Stimulated activated CD8-positive, alpha-beta memory T cell treated with anti-CD3 and anti-CD28 coated beads, Interleukin-7, amount 100 ng/mL, for 24 hours (primary cell): ENCODE measurements at places on chromosomes 5 and 9.

DNA sequence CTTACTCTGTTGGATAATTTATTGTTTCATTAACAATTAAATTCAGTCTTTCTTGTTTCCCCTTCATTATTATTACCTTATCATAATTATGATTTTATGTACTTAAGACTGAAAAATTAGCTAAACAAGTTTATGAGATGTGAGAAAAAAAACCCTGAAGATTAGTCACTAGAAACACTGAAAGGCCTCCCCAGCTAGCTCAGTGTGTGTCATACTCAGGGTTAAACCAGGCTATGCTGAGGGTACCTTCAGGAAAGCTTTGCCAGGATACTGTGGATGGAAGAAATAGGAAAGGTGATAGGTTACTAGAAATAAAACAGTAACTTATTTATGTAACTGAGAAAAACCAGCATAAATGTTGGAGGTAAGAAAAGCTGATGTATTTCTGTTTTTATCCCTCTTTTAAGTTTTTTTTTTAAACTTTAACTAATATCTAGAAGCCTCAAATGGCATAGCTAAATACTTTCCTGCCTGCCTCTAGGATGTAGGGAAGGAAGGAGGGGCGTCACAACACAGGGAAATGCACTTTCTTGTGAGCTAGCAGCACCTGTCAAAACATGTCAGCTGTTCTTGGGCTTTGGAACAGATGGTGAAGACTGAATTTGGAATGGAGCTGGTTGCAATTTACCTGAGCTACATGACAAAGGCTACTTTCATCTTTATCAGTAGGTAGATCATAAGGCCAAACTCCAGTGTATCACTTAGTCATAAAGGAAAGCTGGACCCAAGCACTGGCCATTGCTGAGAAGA lies 24.2 kb downstream of the NMRK1 start:
- no peak for DNase-seq

DNA sequence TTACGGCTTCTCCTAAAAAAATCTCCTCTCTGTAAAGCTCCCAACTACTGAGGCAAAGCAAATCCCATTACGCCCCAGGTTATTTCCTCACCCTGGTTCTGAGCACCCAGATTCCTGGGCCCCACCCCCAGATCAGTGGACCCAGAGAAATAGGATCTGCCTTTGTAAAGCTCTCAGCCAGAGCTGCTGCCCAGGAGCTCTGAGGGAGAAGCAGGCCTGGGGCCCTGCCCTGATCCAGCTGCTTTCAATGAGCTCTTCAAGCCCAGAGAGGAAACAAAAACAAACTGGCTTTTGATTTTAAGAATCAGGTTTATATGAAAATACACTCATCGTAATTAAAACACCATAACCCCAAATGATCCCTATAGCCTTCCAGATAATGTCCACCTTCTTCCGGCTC lies 124.5 kb downstream of the C5orf15 start:
- DNase-seq: no peak

- DNase-seq: no peak
These were observed 13.9 kb downstream of the TLR4 start for GRCh38 chr9:117718085-117718484.

DNA sequence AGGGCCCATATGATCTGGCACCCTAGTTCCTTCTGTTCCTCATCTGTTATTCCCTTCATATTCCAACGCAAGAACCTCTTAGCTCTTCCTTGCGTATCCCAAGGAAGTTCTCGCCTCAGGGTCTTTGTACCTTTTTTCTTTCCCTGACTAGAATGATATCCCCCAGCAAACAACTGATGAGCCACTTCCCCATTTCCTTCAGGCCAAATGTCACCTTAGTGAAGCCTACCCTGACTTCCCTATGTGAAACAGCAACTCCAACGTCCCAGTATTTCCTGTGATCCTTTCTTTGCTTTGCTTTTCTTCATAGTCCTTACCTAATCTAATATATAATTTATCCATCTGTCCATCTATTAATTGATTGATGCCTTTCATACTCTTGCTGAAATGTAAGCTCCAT lies 47.9 kb downstream of the ERCC8 start:
- DNase-seq: no peak

GRCh38 chr9:131255676-131256197 lies 20.6 kb downstream of the FAM78A start:
- DNase-seq: no peak

- DNase-seq: no peak
These were observed 607.8 kb upstream of the PTGER4 start for GRCh38 chr5:40071870-40072269.

GRCh38 chr9:4420351-4420750 lies 69.9 kb upstream of the SLC1A1 start:
- DNase-seq: no peak

DNA sequence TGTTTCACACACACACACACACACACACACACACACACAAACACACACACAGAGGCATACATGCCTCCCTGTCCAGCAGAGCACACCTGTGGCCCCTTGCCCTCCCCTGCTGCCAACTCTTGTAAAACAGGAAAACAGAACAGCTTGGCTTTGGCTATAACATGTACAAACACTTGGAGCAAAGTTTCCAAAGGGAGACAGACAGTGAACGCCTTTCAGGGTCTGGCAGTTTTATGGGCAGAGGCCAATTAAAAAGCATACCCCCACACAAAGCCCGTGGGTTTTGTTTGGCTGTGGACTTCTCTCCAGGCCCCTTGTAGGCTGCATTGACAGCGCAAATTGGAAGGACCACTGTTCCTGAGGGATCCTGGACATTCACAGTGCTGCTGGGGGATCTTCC lies 265.6 kb downstream of the PAPPA start:
- no peak for DNase-seq

- no peak for DNase-seq
These were observed 1.3 kb downstream of the SDHA start for GRCh38 chr5:219460-219863.

DNA sequence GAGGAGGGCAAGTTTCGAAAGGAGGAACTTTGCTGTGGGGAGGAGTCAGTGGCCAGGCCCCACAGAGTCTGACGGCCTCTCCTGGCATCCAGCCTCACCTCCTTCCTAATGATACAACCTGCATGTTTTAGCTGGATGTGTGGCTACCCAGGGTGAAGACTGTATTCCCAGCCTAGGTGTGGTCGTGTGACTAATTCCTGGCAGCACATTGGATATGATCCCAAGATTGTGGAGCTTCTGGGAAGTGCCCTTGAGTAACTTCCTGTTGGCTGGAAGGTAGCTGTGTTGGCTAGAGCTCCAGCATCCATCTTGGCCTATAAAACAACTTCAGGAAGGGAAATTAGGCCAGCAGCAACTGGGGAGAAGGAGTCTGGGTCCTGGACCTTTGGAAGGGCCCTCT lies 19.0 kb upstream of the LPCAT1 start:
- no peak for DNase-seq

GRCh38 chr5:76804266-76804665 lies 14.6 kb upstream of the F2RL1 start:
- DNase-seq: no peak

GRCh38 chr5:41507501-41507900 lies 2.9 kb downstream of the PLCXD3 start:
- DNase-seq: no peak

- DNase-seq: no peak
These were observed 16.7 kb upstream of the SLC28A3 start for GRCh38 chr9:84357275-84357674.

- DNase-seq: no peak
These were observed 131.3 kb downstream of the GLIS3 start for GRCh38 chr9:4168526-4168925.

GRCh38 chr9:108837530-108837929 lies 18.3 kb downstream of the ACTL7B start:
- no peak for DNase-seq

GRCh38 chr5:167945542-167946384 lies 345.7 kb upstream of the WWC1 start:
- no peak for DNase-seq

DNA sequence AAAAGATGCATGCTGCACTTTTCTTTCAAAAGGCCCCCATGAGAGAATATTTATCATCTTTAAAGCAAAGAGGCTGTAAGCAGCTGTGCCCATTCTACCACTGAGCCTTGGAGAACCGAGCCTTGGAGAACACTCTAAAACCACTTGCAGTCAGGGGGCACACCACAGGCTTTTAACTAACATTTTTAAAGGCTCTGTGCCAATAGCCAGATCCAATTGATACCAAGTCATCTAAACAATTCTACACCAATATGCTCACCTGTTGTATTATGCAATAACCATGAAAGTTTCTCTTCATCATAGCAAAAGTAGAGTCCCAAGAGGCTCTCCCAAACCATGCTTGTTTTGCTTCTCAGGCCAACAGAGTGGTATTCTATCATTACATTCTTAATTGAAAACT lies 1090.5 kb upstream of the SEMA6A start:
- DNase-seq: no peak

GRCh38 chr5:94928891-94929290 lies 310.4 kb downstream of the SLF1 start:
- DNase-seq: no peak

DNA sequence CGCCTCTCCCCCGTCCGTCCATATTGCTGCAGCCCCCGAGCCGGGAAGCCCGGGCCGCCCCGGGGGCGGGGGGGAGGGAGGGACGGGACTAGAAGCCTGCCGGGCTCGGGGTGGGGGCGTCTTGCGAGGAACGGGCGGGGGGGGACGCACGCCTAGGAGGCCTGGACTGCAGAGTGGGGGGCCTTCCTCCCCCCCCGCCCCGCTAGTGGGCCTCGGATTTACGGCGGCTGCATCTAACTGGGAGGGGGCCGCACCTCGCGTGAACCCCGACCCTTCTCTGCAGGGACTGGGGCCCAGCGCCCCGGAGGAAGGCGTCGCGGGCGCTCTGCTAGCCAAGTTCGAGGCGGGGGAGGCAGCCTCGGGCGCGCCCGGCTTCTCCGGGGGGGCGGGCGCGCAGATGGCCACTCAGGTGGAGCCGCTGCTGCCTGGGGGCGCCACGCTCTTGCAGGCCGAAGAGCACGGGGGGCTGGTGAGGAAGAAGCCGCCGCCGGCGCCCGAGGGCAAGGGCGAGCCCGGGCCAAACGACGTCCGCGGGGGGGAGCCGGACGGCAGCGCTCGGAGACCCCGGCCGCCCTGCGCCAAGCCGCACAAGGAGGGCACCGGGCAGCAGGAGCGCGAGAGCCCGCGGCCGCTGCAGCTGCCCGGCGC lies at the start of gene LARP1:
Gene LARP1 (plus strand): TSS at position 17 of the 648 bp plus-strand sequence. CDS start 381 bp downstream, at position 398.
- no peak for DNase-seq

- DNase-seq: no peak
These were observed 40.0 kb downstream of the RFK start for GRCh38 chr9:76354221-76354620.

- DNase-seq: no peak
These were observed 42.5 kb downstream of the ERGIC1 start for GRCh38 chr5:172876578-172876977.

DNA sequence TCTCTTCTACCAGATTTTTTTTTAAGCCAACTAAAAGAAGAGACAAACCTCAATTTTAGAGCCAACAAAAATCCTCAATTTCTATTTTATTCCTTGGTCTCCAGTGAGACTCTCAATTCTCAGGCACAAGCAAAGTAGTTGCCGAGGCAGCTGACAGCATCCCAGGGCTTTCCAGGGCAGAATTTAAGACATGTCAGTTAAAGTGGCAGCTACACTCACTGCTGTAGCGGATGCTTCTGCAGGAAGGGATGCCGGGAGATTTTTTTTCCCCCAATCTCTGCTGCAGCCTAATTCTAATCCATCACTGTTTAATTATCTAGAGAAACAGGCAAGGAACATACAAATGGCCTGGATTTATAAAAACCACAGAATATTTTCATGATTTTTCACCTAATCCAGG lies 57.0 kb downstream of the TTC39B start:
- no peak for DNase-seq

DNA sequence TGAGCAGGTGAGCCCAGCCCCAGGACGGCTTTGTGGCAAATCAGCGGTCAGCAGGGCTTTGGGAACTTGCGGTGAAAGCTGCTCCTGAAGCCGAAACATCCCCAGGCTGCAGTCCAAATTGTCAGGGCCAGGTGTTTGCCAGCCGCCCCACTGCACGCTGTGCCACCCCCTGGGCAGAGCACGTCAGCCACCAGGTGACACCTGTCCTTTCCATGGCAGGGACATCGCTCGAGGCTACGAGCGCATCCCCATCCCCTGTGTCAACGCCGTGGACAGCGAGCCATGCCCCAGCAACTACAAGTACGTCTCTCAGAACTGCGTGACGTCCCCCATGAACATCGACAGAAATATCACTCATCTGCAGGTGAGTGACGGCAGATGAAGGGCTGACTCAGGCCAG lies 64.4 kb upstream of the CACNA1B start:
- no peak for DNase-seq

DNA sequence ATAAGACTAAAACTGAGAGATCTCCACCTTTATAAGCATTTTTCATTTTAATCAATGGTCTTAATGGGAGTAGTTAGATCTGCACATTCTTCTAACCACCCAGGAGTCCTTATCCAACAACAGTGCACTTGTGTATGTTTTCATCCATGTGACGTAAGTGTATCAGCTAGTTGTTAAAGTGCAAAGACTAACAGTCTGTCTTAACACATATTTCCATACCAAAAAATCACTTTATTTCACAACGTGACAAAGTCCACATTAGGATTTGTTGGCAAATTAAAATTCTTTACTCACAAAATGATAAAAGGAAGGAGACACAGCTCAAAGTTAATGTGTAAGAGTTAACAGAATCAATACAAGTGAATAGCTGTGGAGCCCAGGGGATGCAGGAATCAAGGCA lies 1.9 kb upstream of the SMC2 start:
- DNase-seq: no peak

GRCh38 chr9:77290373-77290772 lies 113.0 kb downstream of the VPS13A start:
- no peak for DNase-seq

GRCh38 chr5:134267366-134268018 lies 41.6 kb upstream of the PPP2CA start:
- DNase-seq: no peak

DNA sequence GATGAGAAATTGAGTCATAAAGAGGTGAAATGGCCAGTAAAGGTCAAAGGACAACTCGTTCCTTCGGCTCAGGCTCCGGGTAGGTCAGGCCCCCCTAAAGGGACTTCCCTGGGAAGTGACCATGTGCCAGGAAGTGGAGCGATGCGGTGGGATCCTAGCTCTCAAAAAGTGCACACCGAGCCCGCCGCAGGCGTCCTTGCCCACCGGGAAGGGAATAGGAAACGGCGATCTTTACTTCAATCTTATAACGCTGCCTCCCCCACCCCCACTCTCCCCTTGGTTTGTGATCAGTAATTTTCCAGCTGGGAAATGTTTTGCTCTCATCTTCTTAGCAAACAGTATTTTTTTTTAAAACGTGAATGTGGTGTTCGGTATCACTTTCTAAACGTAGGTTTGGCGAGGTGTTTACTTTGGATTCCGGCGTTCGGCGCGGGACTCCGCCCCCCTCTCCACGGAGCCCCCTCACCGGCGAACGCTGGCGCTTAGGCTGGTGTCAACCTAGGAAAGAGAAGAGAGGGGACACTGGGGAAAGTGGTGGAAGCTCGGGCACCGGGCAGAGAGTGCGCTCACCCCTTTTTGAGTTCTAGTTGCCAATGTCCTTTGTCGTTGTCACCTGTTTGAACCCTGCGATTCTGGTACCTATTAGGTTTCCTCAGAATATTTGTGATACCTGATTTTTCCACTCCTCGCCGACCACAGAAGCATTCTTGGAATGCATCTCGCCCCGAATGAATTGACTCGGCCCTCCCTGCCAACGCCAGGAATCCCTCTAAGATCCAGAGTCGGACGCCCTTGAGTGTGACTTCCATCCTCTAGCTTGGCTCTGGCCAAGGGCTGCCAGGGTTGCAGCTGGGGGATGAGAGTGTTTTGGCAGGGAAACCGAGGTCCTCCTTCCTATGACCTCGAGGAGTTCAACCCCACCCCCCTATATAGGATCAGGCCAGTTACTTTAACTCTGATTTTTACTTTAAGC lies 1.8 kb upstream of the KLF4 start:
- DNase-seq: no peak
